Activated T-helper 1 cell treated with anti-CD3 and anti-CD28 coated beads, Interleukin-2, amount 50 U/mL, for 16 hours (primary cell): ENCODE measurements at places on chromosomes 12 and 14.

DNA sequence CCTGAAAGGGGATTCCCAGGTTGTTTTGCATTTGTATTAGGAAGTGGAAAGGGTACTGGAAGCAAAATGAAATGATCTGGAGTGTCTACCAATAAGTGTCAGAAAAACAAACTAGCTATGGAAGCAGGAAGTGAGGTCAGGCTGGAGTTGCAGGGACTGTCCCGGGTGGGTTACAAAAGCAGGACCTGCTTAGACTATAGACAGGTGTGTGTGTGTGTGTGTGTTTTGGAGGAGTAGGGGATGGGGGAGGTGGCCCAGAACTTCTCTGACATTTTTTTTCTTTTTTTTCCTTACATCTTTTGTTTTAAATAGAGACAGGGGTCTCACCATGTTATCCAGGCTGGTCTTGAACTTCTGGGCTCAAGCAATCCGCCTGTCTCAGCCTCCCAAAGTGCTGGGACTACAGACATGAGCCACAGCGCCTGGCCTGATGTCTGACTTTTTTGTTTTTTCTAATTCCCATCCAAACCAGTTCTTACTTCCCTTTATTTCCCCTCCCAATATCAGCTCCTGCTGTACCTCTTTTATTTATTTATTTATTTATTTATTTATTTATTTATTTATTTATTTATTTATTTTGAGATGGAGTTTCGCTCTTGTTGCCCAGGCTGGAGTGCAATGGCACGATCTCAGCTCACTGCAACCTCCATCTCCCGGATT is 512 bp upstream of the RND1 start:
- no peak for DNase-seq

- DNase-seq: no peak
These were observed 292.3 kb downstream of the DAD1 start for GRCh38 chr14:22296722-22297121.

GRCh38 chr14:61563880-61564617 is 131.3 kb upstream of the HIF1A start:
- DNase-seq: no peak

GRCh38 chr12:10505620-10506019 is at the start of gene EIF2S3B:
EIF2S3B (plus strand) TSS chr12:10505890; CDS start chr12:10505903, 13 bp downstream.
- no peak for DNase-seq

DNA sequence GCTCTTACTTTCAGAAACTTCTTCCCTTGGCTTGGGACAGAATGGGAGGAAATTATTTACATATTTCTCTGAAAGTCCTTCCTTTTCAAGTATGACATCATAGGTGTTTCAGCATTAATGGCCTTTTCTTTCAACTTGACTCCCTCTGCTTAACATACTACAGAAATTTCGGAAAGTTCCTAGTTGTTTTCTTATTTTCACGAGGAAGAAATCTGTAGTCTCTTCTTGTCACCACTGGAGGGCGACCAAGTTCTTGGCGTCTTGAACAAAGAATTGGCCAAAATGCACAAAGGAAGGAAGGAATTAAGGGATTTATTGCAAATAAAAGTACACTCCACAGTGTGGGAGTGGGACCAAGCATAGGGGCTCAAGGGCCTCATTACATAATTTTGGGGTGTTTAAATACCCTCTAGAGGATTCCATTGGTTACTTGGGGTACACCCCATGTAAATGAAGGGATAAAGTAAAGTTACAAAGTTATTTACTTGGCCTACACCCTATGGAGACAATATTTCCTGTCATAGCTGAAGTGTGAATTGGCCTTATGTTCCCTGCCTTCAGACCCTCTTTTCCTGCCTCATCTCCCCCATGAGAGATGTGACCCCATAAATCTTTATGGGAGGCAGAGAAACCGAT is 70.4 kb downstream of the RPL10L start:
- no peak for DNase-seq

GRCh38 chr12:24562771-24563431 is 386.0 kb downstream of the BCAT1 start:
- no peak for DNase-seq

GRCh38 chr12:2537868-2538541 is 256.8 kb upstream of the FKBP4 start:
- no peak for DNase-seq

- no peak for DNase-seq
These were observed 4.3 kb upstream of the MYF6 start for GRCh38 chr12:80702889-80703805.

- DNase-seq: no peak
These were observed 122.6 kb upstream of the PLXNC1 start for GRCh38 chr12:94025756-94026155.

DNA sequence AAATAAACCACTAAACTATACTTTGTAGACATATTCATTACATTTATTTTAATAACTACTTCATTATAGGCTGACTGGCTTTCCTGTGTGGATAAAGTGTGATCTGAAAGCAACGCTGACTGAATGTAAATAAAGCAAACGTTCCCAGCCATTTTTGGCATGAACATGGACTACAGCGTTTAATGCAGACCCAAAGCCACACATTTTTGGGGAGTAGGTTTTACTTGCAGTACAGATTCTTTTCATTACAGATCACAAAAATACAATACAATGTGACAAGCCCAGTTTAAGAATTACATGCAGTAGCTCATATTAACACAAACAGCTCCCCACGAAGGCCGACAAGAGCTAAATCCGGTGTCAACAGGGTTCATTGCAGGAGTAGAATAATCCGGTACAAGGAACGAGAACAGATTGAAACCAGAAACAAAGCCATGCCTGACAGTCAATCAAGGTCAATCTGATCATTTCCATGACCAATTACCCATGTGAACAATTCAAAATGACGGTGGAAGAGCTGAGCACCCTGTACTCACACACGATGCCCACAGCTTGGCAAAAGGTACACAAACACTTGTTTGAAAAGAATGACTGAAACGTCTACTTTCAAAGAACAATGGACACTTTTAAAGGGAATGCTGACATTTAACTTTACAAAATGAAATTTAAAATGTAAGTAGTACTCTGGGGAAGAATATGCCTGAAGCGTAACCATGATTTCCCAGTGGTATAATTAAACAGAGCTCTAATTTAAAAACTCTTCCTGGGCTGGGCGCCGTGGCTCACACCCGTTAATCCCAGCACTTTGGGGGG is 5.3 kb downstream of the BAG5 start:
- no peak for DNase-seq

- peak; percentile 55 for DNase-seq
These were observed 75.4 kb downstream of the SNAPC1 start for GRCh38 chr14:61837336-61838229.

- DNase-seq: no peak
These were observed 490.7 kb downstream of the EGLN3 start for GRCh38 chr14:33460164-33460563.

DNA sequence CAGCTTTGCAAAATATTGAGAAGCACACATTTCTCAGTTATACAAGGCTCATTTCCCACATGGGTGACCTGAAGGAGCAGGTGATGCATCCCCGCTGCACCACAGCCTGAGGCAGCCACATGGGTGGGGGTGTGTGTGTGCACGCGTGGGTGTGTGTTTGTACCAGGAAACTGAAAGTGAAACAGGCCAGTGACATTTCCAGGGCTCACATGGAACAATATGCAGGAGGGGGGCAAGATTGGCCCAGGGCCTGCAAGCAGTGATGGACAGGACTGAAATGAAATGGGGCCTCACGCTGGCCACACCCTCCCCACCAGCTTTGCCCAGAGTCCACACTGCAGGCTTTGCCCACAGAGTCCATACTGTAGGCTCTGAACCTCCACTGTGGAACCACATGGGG is 154.2 kb upstream of the PARP11 start:
- peak; percentile 55 for DNase-seq

- no peak for DNase-seq
These were observed 1.3 kb downstream of the RITA1 start for GRCh38 chr12:113186666-113187325.

GRCh38 chr12:4031703-4032291 is 158.6 kb upstream of the PARP11 start:
- DNase-seq: no peak

DNA sequence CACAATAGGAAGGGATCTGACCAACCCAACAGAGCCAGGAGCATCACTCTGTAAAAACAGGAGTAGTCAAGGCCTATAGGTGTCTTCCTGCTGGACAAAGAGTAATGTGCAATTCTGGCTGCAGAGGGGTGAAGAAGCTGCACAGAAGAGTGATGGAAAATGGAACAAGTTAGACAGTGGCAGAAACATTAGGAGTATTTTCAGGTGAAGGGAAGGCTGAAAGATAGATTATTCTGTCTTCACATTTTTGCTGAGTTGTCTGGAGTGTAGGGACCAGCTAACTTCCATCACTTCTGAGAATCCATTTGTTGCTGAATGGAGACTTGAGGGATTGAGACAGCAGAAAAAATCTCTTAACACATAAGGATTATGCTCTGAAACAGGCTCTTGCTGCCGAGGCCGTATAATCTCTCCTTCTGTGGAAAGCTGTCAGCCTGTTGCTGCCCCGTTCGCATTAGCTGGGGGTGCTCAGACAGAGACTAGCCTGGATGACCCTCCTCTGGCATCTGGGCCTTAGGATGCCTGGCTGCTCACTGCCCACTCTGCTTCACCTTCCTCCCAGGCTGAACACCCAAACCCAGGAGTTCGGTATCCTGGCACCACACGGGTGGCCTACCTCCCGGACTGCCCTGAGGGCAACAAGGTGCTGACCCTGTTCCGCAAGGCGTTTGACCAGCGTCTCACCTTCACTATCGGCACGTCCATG is 3.1 kb upstream of the ARHGEF25 start:
- no peak for DNase-seq

GRCh38 chr14:101497684-101498525 is 63.4 kb upstream of the DIO3 start:
- no peak for DNase-seq

GRCh38 chr12:69047990-69048389 is 115.0 kb upstream of the CPM start:
- no peak for DNase-seq

- DNase-seq: no peak
These were observed 302.1 kb downstream of the RMST start for GRCh38 chr12:97764700-97765099.

GRCh38 chr12:32107359-32108267 is 966 bp downstream of the BICD1 start:
- peak; percentile 8 for DNase-seq

GRCh38 chr12:111173836-111174235 is 195.1 kb downstream of the PHETA1 start:
- DNase-seq: no peak

GRCh38 chr14:34983148-34983760 is 462 bp downstream of the SRP54 start:
- DNase-seq: no peak

- DNase-seq: no peak
These were observed 12.6 kb downstream of the NRDE2 start for GRCh38 chr14:90319173-90319572.

DNA sequence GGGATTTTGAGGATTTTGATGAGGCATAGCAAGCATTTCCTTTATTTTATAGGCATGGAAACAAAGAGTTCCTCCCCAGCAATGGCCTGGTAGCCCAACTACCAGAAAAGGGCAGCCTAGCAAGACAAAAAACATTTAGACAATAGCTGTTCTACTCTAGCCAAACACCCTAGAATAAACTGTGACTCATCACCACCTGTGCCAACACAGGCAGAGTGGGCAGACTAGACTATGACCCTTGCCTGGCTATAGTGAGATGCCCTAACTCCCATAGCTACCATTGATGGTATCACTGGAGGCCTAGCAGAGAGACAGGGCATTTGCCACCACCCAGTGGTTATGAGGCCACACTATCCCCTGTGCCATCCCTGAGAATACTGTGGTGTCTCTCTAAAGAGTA is 15.5 kb upstream of the CCER1 start:
- no peak for DNase-seq

DNA sequence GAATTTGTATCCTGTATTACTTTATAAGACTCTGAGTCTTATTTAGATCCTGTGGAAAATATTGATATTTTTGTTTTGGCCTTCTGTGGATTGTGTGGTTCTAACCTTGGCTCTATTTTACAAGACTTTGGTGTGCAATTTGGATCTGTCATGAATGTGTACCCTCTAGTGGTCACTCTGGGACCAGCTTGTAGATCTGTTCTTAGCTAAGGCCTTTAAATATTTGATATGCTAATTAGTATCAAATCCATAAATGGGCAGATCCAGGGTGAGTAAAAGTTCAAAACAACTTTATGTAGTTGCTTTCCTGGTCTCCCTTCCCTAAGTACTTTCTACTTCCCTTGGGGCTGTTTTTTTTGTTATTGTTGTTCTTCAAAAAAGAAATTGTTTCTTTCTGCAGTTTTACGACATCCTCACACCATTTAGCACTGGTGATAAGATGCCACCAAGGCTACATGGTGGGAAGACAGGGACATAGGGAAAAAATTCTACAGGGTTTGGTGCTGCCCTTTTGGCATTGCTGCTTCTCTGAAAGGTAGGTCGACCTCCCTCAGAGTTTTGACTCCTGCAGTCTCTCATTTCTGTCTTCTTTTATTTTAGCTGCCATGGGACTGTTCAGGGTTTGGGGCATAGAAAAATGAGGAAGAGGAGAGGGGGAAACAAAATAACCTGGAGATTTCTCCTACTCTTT is 238.5 kb downstream of the GPHN start:
- DNase-seq: no peak

DNA sequence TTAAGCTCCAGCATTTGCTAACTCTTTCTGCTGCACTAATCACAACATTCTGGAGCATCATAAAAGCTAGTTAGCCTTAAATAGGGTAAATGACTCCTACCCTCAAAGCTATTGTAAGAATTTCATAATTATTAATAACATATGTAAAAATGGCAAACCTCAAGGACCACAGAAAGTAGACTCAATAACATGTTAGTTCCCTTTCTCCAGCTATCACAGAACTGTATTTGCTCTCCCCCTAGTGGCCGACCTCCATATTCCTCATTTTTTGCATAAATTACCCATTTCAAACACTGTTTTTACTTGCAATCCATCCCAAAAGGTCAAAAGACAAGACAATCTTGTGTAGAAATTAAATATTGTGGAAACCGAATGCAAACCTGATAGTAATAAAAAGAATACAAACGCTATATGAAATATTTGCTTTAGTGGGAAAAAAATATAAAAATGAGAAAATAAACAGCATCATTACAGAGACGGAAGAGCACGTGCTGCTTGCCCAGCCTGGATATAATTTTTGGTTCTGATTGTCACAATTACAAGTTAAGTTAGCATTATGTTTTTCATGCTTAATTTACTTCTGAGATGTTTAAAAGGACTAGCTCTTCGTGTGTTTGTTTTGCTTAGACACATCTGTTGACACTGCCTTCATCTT is 97.9 kb downstream of the RERGL start:
- DNase-seq: no peak

- no peak for DNase-seq
These were observed 1.1 kb downstream of the SMIM10L1 start for GRCh38 chr12:11171969-11172675.

GRCh38 chr12:51890511-51891171 is 2.7 kb downstream of the ANKRD33 start:
- DNase-seq: no peak

- DNase-seq: no peak
These were observed 831 bp upstream of the NKX2-1 start for GRCh38 chr14:36520601-36521525.
